ENCODE measurements at places on chromosomes 2 and 18.

- DNase-seq: no peak
These were observed 77.0 kb downstream of the SMIM21 start for GRCh38 chr18:75350512-75350839.

DNA sequence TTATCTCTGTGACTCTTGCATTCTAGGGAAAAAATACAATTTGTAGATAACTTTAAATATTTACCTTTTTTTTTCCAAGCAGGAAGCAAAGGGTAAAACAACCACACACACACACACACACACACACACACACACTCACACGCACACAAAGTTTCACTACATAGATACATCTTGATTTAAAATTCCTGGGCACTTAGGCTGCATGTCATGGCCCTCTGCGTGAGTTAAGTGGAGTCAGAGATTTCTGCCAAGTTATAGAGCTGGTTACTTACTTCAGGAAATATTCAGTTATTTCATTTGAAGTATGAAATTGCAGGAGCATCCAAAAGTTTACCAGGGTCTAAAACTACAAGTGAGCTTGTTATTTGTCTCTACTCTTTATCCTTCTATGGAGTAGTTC lies 612.0 kb downstream of the IRS1 start:
- peak; percentile 57 for DNase-seq

GRCh38 chr18:21210784-21211183 lies 31.2 kb upstream of the GREB1L start:
- DNase-seq: no peak

DNA sequence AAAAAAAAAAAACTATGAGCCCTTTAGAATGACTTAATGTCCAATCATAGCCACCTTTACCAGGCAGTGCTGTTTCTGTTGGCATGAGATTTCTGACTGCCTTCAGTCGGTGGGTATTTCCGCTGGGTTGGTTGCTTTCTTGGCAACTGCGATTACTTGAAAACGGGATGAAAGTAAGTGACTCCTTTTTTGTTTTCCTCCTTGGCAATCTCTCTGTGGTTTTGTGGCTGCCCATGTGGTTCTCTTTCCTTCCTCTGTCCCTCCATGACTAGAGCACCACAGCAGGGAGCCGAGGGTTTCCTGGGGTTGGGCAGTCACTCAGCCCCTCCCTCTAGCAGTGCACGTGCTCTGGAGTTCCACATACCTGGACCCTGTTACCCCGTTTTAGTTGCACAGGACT lies 112.1 kb downstream of the KLHL29 start:
- DNase-seq: peak; percentile 25

GRCh38 chr2:41187376-41188122 lies 735.7 kb upstream of the SLC8A1 start:
- DNase-seq: no peak

- peak; percentile 9 for DNase-seq
These were observed 93.7 kb upstream of the ZNF516 start for GRCh38 chr18:76588601-76589226.

DNA sequence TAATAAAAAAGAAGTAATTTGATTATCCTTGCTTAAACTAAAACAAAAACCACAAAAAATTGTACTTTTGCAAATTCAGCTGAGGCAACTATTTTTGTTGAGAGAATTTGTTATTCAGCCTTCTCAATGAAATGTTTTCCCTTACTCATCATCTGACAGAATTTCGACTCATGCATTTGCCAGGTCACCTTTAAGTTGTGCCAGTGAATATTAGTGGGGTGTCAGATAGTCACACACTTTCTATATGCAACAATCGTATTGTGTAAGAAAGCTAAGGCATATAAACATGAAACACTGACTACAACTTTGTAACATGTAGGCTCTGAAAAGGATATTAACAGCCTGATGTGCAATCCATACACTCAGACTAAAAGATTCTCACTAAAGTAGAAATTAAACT lies 1653.1 kb upstream of the SLC39A10 start:
- DNase-seq: peak; percentile 40

GRCh38 chr2:72048881-72049477 lies 98.7 kb downstream of the CYP26B1 start:
- DNase-seq: no peak

DNA sequence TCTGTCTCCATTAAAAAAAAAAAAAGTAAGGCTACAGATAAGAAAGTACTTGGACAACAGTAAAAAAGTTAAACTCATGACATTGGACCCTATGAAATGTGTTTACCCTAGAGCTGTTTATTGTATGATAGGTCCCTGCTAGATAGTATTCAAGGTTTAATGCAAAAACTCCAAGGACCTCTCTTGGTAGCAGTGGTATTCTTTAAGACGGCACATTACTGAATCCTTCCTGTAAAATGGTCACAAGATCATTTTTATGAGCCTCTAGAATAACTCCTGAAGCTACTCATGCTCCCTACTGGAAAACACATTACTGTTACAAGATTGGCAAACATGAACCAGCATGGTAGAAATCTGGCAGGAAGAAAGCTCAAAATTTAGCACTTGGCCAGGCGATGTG lies 38.8 kb downstream of the GALM start:
- no peak for DNase-seq

DNA sequence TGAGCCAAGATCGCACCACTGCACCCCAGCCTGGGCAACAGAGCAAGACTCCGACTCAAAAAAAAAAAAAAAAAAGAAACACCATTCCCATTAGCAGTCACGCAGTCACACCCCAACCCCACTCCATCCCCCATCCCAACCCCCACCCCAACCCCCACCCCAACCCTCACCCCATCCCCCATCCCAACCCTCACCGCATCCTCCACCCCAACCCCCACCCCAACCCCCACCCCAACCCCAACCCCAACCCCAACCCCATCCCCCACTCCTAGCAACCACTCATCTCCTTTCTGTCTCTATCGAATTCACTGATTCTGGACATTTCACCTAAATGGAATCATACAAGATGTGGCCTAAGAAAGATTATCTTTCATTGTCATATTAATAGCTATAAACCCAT lies 25.9 kb upstream of the ATP9B start:
- no peak for DNase-seq

DNA sequence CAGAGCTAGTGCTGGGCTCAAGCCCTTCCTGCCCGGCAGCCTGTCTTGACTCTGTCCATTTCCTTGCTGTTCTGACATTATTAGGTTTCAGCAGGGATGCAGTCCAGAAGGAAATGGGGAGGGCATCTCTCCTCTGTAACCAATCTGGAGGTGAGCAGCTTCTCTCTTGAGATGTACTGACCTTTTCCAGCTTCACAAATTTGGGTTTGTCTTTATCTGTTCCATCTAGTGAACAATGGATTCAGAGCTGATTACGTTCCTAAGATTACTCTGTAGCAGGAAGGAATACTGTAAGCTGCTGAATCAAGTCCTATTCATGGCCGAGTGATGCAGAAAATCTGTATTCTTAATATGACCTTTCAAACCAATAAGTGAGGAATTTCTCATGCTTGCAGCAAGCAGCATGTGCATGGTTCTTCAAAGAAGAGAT lies 11.0 kb downstream of the PLA2R1 start:
- DNase-seq: no peak

DNA sequence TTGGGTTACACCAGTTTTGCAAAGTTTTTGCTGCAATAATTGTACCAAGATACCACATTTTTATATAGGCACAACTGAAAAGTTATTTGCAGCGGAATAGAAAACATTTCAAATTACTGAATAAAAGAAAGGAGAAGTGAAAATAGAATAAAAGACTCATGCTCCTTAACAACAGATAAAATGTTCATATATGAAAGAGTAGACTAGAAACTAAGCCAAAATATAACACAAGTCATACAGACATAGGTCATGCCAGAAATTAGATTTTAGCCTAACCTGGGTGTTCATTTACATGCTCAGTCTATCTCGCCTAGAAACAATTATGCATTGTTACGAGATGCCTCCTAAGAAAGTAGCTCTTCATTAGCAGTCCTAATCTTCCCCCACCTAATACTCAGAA lies 16.4 kb upstream of the MAP3K20 start:
- DNase-seq: no peak

- DNase-seq: no peak
These were observed 59.3 kb upstream of the ITM2C start for GRCh38 chr2:230805353-230806017.

- DNase-seq: no peak
These were observed 35.2 kb downstream of the CYRIA start for GRCh38 chr2:16630463-16630862.

DNA sequence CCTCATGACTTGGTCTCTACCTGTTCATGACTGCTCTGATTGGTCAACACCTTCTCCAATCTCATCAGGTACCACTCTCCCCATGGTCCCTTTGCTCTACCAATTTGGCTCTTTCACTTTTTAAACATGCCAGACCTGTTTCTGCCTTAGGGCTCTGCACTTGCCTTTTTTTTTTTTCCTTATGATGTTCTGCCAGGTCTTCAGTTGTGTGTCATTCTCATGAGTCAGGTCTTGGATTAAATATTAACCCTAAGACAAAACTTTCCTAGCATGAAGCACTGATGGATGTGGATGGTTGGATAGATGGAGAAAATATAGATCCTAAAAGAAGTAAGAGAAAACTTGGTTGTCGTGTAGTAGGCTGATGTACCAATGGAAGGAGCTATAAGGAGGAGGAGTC lies 219.3 kb downstream of the TTC32 start:
- DNase-seq: peak; percentile 27

DNA sequence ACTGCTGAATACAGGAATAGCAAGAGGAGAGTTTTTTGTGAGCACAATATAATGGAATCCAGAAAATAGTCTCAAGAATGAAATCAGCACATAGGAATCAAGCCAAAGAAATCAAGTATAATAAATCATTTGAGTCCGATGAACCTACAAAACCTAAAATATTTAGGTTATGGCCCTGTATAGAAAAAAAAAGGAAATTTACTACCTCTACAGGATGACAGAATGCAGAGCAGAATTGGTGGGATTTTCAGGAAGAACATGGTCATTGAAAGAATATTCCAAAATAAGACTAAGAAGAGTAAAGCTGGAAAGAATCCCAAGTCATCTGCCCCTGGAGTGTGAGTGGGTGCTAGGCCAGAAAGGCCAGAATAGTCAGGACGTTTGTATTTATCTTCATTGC lies 1041.2 kb upstream of the CDH2 start:
- DNase-seq: no peak

GRCh38 chr18:44502790-44503189 lies 177.9 kb upstream of the SETBP1 start:
- no peak for DNase-seq

DNA sequence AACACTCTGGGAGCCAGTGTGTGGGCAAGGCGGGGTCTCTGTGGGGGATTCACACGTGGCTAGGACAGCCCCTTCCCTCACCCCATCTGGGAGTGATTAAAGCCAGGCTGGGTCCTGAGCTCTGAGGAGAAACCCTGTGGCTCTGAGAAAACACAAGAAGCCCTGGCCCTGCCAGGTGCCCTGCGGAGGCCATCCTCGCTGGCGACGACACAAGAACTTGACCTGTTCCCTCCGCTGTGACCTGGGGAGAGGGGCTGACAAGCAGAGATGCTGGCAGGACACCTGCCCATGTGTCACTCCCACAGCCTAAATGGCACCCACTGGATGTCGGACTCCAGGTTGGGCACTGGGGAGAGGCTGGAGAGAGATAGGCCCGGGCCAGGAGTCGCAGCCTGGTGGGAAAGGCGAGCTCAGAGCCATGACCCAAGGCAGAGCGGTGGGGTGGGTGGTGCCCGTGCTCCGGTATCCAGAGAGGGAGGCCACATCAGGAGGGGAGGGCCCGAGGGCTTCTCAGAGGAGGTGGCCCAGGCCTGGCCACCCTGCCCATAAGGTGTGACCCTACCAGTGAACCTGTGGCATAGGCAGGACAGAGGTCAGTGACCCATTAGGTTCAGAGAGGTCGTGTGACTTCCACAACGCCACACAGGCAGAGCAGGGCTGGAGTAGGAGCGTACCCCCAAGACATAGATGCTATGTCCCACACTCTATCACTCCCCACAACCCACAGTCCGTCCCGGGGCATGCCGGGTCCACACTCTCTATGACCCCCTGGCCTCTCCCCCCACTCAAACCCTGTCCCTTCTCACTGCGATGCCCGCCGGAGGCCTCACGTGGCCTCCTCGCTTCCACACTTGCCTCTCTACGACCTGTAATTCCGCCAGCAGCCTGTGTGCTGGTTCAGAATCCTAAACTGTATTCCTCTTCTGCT lies 59.4 kb upstream of the HPCAL1 start:
- DNase-seq: no peak

DNA sequence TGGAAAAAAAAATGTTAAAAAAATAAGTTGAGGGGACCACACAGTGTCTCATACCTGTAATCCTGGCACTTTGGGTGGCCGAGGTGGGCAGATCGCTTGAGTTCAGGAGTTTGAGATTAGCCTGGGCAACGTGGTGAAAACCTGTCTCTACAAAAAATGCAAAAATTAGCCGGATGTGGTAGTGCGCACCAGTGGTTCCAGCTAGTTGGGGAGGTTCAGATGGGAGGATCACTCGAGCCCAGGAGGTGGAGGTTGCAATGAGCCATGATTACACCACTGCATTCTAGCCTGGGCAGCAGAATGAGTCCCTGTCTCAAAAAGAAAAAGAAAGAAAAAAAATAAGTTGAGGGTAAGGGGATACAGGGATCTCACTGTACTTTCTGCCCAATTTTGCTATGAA lies 6.1 kb upstream of the KYNU start:
- DNase-seq: no peak

GRCh38 chr18:11268153-11268552 lies 118.8 kb upstream of the PIEZO2 start:
- no peak for DNase-seq

- no peak for DNase-seq
These were observed 56.2 kb downstream of the COBLL1 start for GRCh38 chr2:164785457-164785856.

DNA sequence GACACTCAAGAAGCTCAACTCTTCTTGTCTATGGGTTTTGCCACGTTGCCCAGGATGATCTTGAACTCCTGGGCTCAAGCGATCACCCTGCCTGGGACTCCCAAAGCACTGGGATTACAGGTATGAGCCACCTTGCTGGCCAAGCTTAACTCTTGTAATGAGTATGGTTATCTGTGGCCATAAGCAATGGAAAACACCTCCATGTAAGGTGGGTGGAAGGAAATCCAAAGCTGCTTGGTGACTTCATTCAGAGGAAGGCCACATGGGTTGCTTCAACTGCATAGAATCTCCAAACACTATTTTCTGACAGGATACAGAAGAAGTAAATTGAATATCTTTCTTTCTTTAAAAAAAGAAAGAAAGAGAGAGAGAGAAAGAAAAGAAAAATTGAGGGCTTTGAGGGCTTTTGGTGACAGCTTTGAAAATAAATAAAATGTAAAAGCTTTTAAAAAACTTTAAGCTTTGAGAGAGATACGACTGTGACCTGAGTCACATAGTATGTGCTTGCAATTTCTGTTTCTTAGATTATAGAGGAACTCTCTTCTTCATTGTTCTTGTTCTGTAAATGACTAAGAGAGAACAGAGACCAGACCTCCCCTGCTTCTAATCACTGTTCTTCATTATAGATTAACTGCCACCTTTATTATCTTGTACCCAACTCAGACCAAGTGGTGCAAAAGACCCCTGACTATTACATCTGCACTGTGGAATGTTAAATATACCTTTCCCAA lies 123.1 kb upstream of the NDUFV2 start:
- DNase-seq: no peak

DNA sequence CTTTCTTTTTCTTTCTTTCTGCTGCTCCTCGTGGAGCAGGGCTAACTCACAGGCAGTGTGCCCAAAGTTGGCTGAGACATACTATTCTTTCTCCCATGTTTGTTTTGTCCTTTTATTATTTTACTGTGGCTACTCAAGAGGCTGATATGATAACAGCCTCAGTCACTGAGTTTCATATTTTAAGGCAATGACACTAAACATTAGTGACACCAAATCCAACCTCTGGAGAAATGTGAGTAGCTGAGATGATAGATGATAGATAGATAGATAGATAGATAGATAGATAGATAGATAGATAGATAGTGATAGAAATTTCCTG lies 45.8 kb upstream of the GLS start:
- DNase-seq: no peak

GRCh38 chr2:84972932-84973331 lies 2.0 kb downstream of the KCMF1 start:
- peak; percentile 36 for DNase-seq

Data from ELR (cell line).